Stimulated activated CD4-positive, alpha-beta T cell treated with anti-CD3 and anti-CD28 coated beads, Interleukin-15, amount 100 ng/mL, for 48 hours (primary cell): ENCODE measurements at places on chromosomes 7 and 10.

GRCh38 chr10:84201244-84201606 is 6.9 kb downstream of the CDHR1 start:
- no peak for DNase-seq

- no peak for DNase-seq
Observed at GRCh38 chr7:149635561-149636329, 137.6 kb downstream of the ZNF467 start.

GRCh38 chr10:96319754-96320474 is 15.7 kb downstream of the DNTT start:
- no peak for DNase-seq

DNA sequence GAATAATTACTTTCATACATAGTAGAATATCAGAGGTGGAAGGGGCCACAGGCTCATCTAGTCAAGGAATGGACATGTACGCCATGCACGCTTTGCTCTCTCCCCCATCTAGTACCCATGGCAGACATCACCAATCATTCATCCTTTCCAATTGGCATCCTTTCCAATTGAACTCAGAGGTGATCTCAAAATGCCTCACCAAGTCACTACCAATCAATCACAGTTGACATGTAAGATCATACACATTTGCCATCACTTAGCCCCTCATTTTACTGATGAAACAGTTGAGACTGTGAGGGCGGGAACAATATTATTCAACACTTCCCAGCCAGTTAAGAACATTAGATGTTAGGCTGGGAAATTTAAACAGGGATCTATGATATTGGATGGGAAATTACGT is 308.4 kb downstream of the FGFR2 start:
- no peak for DNase-seq

DNA sequence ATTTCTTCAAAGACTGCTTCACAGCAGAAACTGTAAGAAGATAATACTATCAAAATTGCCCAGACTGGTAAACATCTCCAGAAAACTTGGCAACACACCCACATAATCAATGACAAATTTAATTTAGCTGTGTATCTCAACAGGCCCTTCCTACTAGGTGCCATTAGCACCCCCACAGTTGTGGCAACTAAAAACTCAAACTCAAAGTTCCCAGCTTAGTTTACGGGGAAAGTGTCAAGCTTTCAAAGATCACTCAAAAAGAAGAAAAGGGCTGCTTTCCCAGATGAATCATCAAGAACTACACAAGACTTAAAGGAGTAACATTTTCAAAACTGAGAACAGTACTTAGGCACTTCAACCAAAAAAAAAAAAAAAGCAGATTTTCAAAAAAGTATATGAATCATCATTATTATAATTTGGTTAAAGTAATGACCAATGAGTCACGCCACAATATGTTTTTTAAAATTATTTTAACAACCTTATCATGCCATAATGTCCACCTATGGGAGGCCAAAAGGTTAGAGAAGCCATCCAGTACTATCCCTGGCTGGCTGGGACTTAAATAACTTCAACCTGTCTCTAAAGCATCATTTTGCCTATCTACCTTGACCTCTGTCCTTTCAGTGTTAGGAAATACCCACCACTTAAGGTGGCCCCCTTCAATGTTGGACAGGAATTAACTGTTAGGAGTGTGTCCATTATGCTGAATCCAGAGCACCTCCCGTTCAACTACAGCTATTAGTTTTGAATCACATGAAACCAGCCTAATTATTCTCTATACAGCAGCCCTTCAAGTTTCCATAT is 90.8 kb downstream of the ZFAND4 start:
- no peak for DNase-seq

- DNase-seq = no peak
Observed at GRCh38 chr10:132572545-132572937, 35.0 kb downstream of the INPP5A start.

GRCh38 chr7:41232086-41232485 is 470.8 kb downstream of the INHBA start:
- no peak for DNase-seq

- DNase-seq = no peak
Observed at GRCh38 chr10:63504145-63504881, 16.9 kb upstream of the REEP3 start.

GRCh38 chr7:13279854-13280435 is 592.5 kb downstream of the ARL4A start:
- no peak for DNase-seq

- DNase-seq = peak; percentile 49
Observed at GRCh38 chr7:157612664-157613561, 276.1 kb downstream of the DNAJB6 start.

DNA sequence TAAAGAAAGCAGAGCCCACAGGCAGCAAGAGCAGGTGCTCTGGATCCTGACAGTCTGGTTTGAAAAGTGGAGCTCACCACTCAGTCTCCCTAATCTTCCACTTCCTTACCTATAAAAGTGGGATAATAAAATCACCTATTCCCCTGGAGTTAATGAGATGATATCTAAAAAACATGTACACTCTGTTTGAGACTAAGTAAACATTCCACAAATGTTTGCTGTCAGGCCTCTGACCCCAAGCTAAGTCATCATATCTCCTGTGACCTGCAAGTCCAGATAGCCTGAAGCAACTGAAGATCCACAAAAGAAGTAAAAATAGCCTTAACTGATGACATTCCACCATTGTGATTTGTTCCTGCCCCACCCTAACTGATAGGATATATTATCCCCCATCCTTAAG is 1324.5 kb downstream of the XPNPEP1 start:
- DNase-seq = no peak

GRCh38 chr10:3654496-3654895 is 130.5 kb downstream of the KLF6 start:
- no peak for DNase-seq

DNA sequence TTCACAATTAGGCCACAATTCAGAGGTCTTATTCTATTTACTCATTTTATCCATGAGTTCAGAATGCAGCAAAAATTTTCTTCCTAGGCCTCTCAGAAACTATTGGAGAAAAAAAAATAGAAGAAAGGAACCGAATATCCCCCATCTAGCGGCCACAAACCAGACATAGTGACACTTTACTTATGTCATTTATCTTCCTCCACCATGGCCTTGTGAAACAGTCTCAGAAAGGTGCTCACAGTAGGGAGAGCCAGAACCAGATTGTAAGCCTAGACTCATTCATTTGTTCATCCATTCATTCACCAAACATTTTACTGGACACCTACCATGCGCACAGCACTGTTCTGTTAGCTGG is 16.0 kb downstream of the CREB3L2 start:
- DNase-seq = no peak

DNA sequence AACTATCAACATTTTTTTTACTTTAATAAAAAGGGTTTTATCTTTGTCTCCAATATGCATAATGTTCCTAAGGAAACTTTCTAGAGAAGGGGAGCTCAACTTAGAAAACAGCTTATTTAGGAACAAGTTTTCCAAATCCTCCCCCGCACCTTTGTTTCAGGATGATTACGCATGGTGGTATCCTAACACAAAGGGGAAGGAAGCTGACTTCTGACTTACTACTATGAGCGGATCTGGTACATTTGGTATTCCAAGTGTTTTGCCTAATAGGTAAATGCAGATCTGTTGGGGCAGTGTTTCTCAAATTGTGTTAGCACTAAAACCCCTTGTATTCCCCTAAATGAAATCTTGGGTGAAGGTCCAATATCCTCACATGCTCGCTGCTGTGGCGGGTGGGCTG is 229.3 kb upstream of the KLF14 start:
- DNase-seq = no peak

GRCh38 chr7:78232806-78233205 is 434.2 kb downstream of the PHTF2 start:
- no peak for DNase-seq

DNA sequence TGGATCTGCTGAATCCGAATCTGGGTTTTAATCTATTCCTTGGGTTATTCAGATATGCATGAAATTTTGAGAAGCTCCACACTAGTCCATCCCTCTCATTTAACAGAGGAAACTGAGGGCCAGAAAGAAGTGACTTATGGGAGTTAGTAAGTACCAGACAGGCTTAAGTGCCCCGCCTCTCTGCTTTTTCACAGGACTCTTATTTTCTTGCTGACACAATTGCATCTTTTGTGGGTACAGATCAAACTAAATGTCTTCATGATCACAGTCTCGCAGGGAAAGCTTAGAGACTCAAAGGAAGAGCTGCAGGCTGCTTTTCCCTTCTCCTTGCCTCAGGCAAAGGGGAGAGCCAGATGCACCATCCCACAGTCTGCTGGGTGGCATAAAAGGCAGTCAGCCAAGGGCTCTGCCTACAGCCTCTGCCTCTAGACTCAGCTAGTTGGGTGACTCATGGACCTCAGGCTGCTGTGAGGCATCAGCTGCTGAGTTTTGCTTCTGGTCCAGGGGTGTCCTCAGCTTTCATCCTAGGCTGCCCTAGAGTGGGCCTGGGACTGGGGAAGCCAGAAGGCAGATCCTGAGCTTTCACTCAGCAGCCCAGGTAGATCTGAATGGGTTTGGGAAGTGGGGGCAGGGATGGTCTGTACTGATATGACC is 11.6 kb downstream of the GOLGA7B start:
- DNase-seq = no peak

- DNase-seq = no peak
Observed at GRCh38 chr10:124601016-124601415, 139.4 kb downstream of the LHPP start.

GRCh38 chr10:18260310-18260922 is 120.2 kb downstream of the CACNB2 start:
- DNase-seq = no peak

DNA sequence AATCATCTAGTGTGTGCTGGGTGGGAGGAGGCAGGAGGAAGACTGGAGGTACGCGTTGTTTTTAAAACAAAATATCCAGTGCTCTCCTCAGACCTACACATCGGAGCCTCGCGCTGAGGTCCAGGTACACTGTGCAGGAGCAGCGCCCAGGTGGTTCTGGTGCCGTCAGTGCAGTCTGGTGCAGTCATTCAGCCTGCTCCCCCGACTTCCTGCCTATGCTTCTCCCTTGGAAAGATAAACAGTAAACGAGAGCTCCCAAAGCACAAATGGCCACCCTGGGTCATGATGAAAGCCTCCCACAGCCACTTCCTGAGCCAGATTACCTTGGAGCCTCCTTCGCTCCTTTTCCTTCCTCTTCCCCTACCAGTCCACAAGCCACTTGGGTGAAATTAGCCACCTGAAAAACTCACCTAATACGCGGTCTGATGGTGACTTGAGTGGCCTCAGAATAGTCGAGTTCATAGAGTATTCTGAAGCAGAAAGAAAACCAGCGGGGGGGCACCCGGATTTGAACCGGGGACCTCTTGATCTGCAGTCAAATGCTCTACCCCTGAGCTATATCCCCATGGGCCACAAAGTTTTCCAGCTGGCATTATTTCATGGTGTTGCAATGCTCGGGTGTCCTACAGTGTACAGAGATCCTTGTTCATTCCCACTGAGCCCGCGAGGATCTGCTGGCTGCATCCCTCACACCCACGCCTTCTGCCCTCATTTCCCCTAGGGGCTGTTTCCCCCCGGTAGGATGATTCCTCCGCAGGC is 82.5 kb downstream of the ZNF467 start:
- DNase-seq = no peak

- no peak for DNase-seq
Observed at GRCh38 chr7:33824911-33825459, 80.4 kb upstream of the BMPER start.

DNA sequence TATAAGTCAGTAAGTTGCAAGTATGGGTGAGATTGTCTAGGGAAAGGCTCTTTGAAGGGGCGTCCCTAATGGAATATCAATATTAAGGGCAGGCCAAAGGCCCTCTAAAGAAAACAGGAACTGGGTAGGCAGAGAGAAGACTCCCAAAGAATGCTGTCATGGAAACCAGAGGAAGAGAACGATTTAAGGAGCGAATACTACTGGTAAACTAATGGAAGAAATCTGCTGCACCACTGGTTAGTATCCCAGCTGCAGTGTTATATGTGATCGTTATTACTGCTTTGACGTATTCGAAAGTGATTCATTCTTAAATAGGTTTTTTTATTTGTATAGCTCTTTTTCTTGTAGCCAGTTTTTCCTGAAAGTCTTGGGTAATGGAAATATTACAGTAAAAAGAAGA is 1.3 kb downstream of the CASP2 start:
- no peak for DNase-seq

GRCh38 chr7:143514995-143515735 is 37.5 kb downstream of the TAS2R41 start:
- no peak for DNase-seq

GRCh38 chr7:85595750-85596178 is 408.9 kb upstream of the SEMA3D start:
- DNase-seq = no peak

GRCh38 chr10:72328045-72328828 is 26.5 kb downstream of the DNAJB12 start:
- DNase-seq = no peak

GRCh38 chr7:32070051-32070405 is 179 bp downstream of the PDE1C start:
- DNase-seq = no peak

GRCh38 chr7:35263396-35263795 is 9.5 kb upstream of the TBX20 start:
- DNase-seq = no peak

DNA sequence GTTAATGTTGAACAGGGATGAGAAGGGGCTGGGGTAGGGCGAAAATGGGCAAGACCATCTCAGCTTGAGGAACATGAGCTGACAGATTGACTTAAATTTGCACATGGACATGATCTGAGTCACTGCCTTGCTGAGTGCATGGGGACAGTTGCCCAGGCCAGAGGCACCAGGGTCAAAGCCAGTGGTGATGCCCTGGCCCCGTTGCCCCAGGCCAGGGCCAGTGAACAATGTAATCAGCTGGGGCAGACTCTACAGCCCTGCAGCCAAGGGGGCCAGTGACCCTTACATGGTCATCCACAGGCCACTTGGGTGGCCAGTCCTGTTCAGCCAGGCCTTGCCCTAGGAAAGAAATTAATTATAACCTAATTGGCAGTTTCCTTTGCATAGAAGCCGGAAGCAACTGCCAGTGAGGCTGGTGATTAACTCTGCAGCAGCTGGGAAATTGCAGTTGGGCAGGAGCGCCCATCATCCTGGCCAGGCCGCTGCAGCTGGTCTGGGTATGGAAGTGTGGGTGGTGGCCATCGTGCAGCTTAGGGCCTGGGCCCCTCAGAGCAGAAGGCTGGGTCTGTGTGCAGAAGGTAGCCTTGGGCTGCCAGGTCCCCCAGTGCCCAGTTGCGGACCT is 9.6 kb downstream of the RET start:
- no peak for DNase-seq

DNA sequence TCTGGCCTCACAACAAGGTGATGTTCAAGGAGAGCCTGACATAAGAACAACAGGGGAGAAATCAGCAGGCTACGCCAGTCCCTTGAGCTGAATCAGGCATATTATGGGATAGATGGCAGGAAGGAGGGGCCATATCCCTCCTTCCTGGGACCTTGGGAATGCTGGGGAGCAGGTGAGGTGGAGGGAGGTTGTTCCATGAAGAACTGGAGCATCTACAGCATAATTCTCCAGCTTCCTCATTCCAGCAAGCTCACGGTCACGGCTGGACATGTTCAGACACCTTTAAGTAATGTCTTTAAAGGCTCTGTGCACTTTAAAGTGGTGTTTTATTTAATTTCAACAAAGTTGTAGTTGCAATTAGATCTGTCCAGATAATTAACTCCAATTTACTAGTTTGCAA is 780.5 kb downstream of the TYW1 start:
- no peak for DNase-seq
